ENCODE measurements at places on chromosomes 2 and 18.

DNA sequence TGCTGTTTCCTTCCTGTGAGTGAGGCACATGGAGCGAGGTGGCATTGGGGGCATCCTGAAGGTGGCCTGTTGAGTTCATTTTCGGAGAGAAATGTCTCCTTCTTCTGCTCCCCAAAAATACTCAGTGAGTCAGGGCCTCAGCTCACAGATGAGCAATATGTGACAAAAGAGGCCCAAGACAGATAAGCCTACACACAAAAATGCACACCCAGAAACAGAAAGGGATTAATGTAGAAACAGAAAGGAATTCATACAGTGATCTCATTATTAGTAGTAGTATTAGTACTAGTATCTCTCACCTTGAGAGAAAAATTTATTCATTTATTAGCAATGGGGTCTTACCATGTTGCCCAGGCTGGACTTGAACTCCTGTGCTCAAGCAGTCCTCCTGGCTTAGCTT lies 5.1 kb downstream of the GPR75 start:
- H3K4me1 ChIP-seq = no peaks in the 10 kb centered on the region
- no peak for DNase-seq
- no peaks in the 10 kb centered on the region for H3K27me3 ChIP-seq
- no peak overlapping the region for H3K27ac ChIP-seq

DNA sequence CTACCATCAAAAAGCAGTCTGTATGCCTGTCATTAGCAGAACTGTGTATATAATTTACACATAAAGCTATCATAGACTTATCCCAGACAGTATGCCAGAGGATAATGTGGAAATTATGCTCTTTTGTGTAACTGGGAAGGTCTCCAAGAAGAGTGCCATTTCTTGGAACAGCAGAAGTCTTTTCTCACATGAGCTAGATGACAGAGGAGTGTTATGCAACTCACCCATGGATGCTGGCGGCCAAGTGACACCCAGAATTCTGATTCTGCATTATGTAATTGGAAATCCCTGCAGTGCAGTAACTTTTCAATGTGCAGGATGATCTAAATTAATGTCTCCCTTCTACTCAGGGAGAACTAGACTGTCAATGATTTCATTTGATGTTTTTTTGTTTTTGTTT lies 160.0 kb downstream of the UBE2E3 start:
- H3K4me3 ChIP-seq = peak overlapping the region; percentile 79
- H3K4me1 ChIP-seq = peaks cover 56% of the 10 kb centered on the region
- H3K27ac ChIP-seq = peak overlapping the region; percentile 80
- no peaks in the 10 kb centered on the region for H3K27me3 ChIP-seq
- peaks cover 21% of the 10 kb centered on the region for H3K36me3 ChIP-seq

GRCh38 chr2:75064691-75065396 lies 106.4 kb downstream of the POLE4 start:
- peak; percentile 84 for DNase-seq
- no peak overlapping the region for H3K4me3 ChIP-seq
- H3K27ac ChIP-seq = no peak overlapping the region
- no peaks in the 10 kb centered on the region for H3K36me3 ChIP-seq
- H3K27me3 ChIP-seq = peaks cover 2% of the 10 kb centered on the region

DNA sequence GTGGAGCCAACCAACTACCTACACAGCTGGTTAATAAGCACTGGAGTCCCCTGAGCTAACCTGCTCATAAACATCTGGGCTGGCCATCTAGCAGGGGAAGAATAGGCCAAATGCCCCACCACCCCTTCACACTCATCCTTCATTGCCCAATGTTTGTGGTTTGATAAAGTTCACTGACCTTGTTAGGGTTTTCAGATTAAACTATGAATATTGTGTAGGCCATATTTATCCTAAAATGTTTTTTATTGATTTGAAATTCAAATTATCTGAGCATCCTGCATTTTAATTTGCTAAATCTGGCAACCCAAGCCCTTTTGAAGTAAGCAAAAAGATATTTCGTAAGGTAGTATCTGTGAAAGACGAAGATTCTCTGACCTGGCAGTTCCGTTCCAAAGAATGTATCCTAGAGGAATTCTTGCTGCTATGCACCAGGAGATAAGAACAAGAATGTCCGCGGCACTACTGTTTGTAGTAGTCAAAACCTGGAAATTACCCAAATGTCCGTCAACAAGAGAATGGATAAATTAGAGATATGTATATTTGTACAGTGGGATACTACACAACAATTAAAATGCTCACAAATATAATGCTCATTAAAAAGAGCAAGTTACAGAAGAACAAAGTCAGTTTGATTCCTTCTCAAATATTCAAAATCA lies 5.8 kb upstream of the TLK1 start:
- DNase-seq = no peak
- peaks cover 2% of the 10 kb centered on the region for H3K36me3 ChIP-seq
- H3K4me3 ChIP-seq = no peak overlapping the region
- no peak overlapping the region for H3K27ac ChIP-seq
- H3K27me3 ChIP-seq = peaks cover 3% of the 10 kb centered on the region
- peaks cover 29% of the 10 kb centered on the region for H3K4me1 ChIP-seq

- H3K36me3 ChIP-seq = no peaks in the 10 kb centered on the region
- no peaks in the 10 kb centered on the region for H3K4me1 ChIP-seq
- no peaks in the 10 kb centered on the region for H3K27me3 ChIP-seq
- H3K27ac ChIP-seq = no peak overlapping the region
Observed at GRCh38 chr2:137380610-137381009, 583.7 kb upstream of the HNMT start.

- no peaks in the 10 kb centered on the region for H3K36me3 ChIP-seq
- H3K27me3 ChIP-seq = peaks cover 5% of the 10 kb centered on the region
- no peak overlapping the region for H3K27ac ChIP-seq
- no peak overlapping the region for H3K4me3 ChIP-seq
- no peaks in the 10 kb centered on the region for H3K4me1 ChIP-seq
Observed at GRCh38 chr18:58279504-58280175, 235.6 kb downstream of the NEDD4L start.

GRCh38 chr2:18932853-18933252 lies 343.5 kb upstream of the NT5C1B start:
- no peaks in the 10 kb centered on the region for H3K36me3 ChIP-seq
- H3K4me3 ChIP-seq = no peak overlapping the region
- no peak overlapping the region for H3K27ac ChIP-seq
- DNase-seq = no peak
- no peaks in the 10 kb centered on the region for H3K27me3 ChIP-seq
- H3K4me1 ChIP-seq = no peaks in the 10 kb centered on the region

DNA sequence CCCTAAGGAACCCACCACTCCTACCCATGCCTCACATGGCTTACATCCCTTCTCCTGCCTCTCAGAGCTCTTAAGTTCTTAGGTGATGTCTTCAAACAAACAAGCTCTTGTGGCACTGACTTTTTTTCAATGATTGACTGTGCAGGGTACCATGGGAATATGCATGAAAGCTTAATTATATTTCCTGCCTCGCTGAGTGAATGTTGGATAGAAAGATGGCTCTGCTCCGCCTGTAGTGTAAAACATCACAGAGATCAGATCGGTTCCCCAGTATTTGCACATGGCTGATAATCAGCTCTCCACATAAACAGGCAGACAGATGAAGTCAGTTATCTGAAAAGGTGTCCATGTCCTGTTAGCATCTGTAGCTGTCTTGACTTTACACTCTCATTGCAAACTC lies 820.8 kb downstream of the TDRD15 start:
- H3K27me3 ChIP-seq = no peaks in the 10 kb centered on the region
- no peak overlapping the region for H3K4me3 ChIP-seq
- no peaks in the 10 kb centered on the region for H3K4me1 ChIP-seq
- no peak for DNase-seq

GRCh38 chr2:191003405-191004309 lies 10.3 kb downstream of the STAT1 start:
- no peaks in the 10 kb centered on the region for H3K27me3 ChIP-seq
- H3K4me1 ChIP-seq = peaks cover 75% of the 10 kb centered on the region
- H3K27ac ChIP-seq = peak overlapping the region; percentile 75
- H3K36me3 ChIP-seq = peaks cover 99% of the 10 kb centered on the region

DNA sequence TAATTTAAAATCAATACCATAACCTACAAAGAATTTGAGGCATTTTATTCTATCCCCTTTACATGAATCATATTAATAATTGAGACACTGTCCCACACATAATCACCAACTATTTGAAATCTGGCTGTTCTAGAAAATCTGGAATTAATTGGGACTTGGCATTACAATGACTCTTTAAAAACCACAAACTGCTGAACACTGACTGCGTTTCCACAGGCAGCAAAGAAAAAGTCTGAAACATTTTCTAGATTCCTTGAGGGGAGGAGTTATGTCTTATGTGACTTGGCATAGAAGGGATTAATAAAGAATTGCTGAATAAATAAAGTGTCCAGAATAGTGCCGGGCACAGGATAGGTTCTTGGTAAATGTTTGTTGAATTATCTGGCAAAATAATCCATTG lies 61.4 kb downstream of the GPR39 start:
- no peaks in the 10 kb centered on the region for H3K27me3 ChIP-seq
- no peaks in the 10 kb centered on the region for H3K4me1 ChIP-seq
- no peak for DNase-seq
- no peak overlapping the region for H3K4me3 ChIP-seq

DNA sequence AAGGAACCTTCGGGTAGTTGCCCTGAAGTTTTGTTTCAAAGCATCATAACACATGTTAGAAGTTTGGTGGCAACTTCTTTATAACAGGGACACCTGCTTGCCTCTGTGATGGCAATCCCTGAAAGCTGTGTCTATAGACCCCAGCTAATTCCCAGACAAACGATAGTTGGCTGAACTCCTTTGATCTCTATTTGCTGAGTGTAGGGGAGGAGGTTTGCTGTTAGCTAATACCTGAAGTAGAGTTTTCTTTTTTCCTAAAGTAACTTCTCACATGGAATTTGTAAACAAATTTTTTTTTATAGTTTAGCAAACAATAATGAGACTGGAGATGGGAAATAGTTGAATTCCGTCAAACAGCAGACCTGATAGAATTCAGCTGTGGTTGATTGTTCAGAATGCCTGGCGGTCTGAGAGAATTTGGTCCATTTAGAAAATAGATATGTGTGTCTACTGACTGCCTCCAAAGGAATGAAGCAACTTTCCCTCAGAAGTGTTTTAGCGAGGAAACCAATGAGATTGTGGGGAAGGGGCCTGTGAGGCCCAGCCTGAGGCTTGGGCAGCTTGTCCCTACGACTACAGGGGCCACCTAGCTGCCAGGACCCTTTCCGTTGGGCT lies 123.5 kb upstream of the EPAS1 start:
- DNase-seq = no peak
- no peak overlapping the region for H3K4me3 ChIP-seq
- H3K4me1 ChIP-seq = peaks cover 8% of the 10 kb centered on the region
- H3K36me3 ChIP-seq = peaks cover 1% of the 10 kb centered on the region
- H3K27ac ChIP-seq = no peak overlapping the region

DNA sequence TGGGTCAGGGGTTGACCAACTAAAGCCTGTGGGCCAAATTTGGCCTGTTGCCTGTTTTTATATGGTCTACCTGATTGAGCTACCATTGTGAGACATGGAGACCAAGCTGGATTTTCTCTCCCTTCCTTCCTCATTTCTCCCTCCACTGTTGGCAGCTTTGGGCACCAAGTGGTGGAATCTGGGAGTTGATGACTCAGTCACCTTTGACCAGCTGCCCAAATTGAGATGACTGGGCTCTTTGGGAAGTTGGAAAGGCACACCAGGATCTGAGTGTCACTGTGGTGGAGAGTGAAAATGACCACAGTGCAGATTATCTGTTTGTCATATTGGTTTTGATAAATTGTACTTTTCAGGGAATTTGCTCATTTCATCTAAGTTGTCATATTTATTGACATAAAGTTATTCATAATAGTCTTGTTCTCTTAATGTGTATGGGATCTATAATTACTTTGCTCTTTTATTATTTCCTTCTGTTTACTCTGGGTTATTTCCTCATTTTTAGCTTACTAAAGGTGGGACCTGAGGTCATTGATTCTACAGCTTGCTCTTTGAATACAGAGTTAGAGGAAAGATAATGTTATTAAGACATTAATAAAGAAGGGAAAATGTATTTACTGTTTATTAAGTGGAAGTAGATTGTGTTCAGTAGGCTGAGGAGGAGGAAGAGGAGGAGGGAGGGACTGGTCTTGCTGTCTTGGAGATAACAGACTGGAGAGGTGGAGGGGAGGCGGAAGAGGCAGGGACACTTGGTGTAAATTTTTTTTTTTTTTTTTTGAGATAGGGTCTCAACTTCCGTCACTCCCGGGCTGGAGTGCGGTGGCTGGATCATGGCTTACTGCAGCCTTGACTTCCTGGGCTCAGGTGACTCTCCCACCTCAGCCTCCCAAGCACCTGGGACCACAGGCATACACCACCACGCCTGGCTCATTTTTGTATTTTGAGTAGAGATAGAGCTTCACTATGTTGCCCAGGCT lies 31.8 kb downstream of the AGFG1 start:
- no peak for DNase-seq
- peaks cover 38% of the 10 kb centered on the region for H3K36me3 ChIP-seq
- no peak overlapping the region for H3K4me3 ChIP-seq
- H3K27ac ChIP-seq = no peak overlapping the region

DNA sequence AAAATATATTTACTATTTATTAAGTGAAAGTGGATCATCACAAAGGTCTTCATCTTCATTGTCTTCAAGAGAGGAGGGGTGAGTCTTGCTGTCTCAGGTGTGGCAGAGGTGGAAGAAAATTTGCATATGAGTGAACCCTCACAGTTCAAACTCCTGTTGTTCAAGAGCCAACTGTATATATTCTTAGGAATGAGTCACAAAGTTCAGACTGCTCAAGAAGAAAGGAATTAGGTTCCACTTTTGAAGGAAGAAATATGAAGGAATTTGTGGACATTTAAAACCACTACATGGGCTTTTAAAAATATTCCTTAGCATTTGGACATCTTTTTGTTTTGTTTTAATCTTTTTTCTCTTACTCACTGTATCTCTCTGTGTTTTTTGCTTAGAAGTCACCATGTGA lies 212.6 kb downstream of the INSIG2 start:
- no peak overlapping the region for H3K4me3 ChIP-seq
- no peaks in the 10 kb centered on the region for H3K4me1 ChIP-seq
- H3K36me3 ChIP-seq = no peaks in the 10 kb centered on the region
- H3K27ac ChIP-seq = no peak overlapping the region

DNA sequence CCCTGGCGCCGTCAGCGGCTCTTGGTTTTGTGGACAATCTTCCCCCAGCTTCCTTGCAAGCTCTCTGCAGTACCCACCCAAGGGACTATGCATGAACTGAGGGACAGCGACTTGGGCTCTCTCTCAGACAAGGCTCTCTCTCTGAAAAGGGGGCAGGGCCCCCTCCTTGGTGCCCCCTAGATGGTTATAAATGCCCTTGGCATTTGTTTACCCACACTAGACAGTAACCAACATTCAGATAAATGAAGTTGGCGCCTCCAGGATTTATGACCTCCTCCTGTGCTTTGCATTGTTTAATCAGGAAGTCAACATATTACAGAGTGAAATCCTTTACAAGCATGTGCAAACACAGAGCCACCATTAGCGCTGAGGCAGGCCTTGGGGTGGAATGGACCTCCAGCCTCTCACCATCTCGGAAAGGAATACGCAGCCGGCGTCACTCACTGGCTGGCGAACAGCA lies 547.4 kb upstream of the ID2 start:
- H3K27me3 ChIP-seq = no peaks in the 10 kb centered on the region
- no peak overlapping the region for H3K4me3 ChIP-seq
- no peak for DNase-seq
- peaks cover 5% of the 10 kb centered on the region for H3K4me1 ChIP-seq
- H3K36me3 ChIP-seq = peaks cover 4% of the 10 kb centered on the region

Measured in activated CD4-positive, alpha-beta T cell treated with anti-CD3 and anti-CD28 coated beads, Interleukin-2, amount 10 ng/mL, durations not matched to agents 24 days and 14 days (primary cell).